ENCODE measurements at places on chromosomes 7 and 10. TPM values are rescaled to one million over a fixed set of nuclear protein-coding genes. Genes with fewer than 3 reads are reported as not detected.

DNA sequence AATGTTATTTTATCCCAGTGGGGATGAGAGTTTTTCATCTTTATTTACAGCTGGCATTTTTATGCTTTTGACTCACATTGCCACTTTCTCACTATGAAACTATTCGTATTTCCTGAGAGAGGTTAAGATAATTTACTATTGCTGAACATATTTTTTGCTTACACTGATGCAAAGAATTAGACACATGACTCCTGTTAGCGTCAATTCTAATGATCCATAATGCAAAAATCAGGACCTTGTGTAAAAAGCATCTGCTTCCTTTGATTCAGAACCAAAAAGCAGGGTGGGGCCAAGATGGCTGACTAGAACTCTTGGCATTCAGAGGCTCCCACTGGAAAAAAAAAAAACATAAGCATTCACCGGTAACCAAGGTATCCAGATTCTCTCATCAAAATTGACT lies 464.8 kb downstream of the SEMA3D start:
- DNase-seq: no peak

DNA sequence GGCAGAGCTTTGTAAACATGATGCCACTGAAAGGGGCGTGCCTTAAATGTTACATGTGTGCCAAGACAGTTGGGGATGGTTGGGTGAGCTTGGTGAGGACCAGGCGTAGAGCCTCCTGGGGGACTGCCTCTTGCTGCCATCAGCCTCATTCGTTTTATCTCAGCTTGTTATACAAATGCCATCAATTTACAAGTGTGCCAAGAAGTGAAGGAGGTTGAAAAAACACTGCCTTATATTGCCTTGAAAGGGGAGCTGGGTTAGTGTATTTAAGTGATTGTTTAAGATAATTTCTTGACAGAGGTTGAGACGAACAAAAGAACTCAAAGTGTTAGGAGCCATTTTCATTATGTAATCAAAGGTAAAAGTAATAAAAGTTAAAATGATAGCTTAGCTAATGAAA lies 354.7 kb downstream of the PHTF2 start:
- no peak for DNase-seq

DNA sequence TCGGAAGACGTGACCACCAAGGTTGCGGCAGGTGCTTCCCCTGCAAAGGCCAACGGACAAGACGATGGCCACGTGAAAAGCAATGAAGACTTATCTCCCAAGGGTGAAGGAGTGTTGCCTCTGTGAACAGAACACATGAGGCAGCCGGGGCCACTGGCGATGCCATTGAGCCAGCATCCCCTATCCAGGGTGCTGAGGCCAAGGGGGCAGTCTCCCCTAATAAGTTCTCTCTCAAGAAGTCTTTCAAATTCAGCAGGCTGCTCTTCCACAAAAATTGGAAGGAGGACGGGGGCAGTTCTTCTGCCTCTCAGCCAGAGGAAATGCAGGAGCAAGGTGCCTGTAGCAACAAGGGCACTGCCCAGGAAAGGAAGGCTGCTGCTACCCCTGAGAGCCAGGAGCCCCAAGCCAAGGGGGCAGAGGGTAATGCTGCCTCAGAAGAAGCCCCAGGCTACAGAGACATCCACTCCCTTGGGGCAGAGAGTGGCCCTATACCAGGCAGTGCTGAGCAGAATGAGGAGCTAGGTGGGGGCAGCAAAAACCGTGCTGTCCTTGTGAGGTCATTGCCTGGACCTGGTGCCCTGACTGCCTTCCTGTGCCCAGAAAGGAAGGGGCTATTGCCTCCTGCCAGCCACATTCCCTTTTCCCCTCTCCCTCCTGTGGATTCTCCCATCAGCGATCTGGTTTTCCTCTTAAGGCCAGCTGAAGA lies 17.3 kb downstream of the NT5C2 start:
- no peak for DNase-seq

GRCh38 chr10:1545524-1545923 lies 191.8 kb downstream of the ADARB2 start:
- DNase-seq: no peak

- no peak for DNase-seq
Observed at GRCh38 chr10:88981435-88981834, 9.2 kb upstream of the FAS start.

- DNase-seq: no peak
Observed at GRCh38 chr10:133151543-133151972, 8.5 kb upstream of the KNDC1 start.

DNA sequence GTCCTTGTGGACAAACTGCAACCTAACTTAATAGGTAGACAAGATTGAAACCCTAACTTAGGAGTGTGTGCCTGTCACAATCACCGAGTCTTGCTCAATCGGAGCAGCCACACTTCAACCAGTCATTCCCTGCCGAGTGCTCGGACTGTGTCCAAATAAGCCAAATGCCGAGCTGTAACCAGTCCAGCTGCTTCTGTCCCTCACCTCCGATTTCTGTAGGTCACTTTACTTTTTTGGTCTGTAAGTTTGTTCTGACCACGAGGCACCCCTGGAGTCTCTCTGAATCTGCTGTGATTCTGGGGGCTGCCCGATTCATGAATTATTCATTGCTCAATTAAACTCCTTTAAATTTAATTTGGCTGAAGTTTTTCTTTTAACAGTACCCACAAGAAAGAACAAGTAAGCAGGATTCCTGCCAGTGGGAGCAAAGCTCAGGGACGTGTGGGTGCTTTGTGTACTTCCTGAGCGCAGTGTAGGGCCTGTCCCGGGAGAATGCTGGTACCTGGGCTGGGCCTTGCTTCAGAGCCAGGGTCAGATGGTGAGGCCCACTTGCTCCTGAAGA lies 140.1 kb downstream of the ACTR3B start:
- DNase-seq: no peak

- DNase-seq: no peak
Observed at GRCh38 chr10:48390558-48390871, 84.0 kb downstream of the MAPK8 start.

DNA sequence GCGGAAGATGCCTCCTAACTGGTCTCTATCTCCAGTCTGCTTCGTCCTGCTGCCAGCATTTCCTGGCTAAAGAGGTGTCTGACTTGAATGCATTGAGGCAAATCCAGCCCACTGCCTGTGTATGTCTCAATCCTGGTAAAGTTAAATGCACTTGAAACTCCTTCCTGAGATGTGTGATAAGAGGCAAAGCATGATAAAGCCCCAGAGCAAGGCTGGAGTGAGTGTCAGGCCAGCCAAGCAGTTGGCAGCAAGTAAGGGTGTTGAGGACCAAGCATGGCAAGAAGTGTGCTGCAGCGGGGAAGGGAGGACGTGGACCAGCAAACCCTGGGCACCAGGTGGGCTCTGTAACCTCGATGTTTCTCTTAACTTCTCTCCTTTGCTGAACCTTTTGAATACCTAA lies 29.1 kb downstream of the LRRC18 start:
- no peak for DNase-seq

- peak; percentile 62 for DNase-seq
Observed at GRCh38 chr7:73647725-73648592, 19.7 kb upstream of the VPS37D start.

GRCh38 chr7:43535031-43535451 lies 47.9 kb upstream of the STK17A start:
- no peak for DNase-seq

- DNase-seq: no peak
Observed at GRCh38 chr7:18294411-18294810, 201.1 kb upstream of the HDAC9 start.

DNA sequence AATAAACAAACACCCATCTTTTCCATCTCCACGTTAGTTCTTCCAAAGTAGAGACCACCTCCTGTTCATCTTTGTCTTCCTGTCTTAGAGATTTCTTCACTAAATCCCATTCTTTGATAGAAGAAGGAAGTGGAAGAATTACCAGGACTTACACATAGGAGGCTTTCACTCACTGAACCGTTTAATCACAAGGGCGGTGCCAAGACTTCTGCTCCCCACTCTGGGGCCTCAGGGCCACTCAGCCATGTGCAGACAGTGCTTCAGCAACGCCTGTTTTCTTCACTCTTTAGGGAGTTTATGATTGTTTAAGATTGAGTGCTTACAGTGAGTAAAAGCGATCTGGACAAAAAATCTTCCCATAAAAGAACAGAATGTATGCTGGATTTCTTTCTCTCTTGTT lies 63.9 kb upstream of the SORCS3 start:
- no peak for DNase-seq

MMP21 gene
- not detected for total RNA-seq

NME8 gene
- total RNA-seq: not detected

HYAL4 gene
- total RNA-seq: not detected

ADAM8 gene
- total RNA-seq: 115 TPM

FXYD4 gene
- not detected for total RNA-seq

NAT16 gene
- total RNA-seq: not detected

Measured in activated CD8-positive, alpha-beta T cell treated with anti-CD3 and anti-CD28 coated beads for 36 hours (primary cell).